ENCODE measurements at places on chromosomes 7 and 10.

DNA sequence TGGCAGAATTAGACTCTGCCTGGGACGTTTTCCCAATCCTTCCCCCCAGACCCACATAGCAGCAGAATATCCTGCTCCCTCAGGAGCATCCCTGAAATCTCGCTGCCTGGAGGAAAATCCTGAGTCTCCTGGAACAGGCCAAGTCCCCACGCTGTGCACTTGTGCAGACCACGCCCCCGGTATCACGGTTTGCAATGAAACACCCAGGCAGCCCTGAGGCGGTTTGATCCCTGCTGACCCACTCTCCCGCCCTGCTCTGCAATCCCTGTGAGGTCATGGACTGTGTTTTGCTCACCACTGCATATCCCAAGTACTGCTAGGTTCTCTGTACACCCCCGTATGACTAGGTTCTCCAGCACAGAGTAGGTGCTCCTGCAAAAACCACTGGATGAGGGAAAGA lies 411.8 kb upstream of the MGMT start:
- DNase-seq: no peak

GRCh38 chr10:20746856-20747255 lies 150.3 kb downstream of the NEBL start:
- no peak for DNase-seq

- DNase-seq: no peak
Observed at GRCh38 chr7:151455690-151456089, 15.7 kb upstream of the CRYGN start.

- DNase-seq: no peak
Observed at GRCh38 chr7:67625257-67625737, 628.7 kb downstream of the TYW1 start.

DNA sequence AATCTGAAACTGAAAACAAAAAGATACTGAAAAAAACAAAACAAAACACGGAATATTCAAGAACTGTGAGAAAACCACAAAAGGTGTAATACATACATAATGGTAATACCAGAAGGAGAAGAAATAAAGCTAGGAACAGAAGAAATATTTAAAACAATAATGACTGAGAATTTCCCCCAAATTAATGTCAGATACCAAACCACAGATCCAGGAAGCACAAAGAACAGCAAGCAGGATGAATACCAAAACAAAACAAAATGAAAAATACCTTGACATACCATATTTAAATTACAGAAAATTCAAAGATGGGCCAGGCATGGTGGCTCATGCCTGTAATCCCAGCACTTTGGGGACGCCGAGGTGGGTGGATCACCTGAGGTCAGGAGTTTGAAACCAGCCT lies 57.7 kb upstream of the PARD3 start:
- no peak for DNase-seq

DNA sequence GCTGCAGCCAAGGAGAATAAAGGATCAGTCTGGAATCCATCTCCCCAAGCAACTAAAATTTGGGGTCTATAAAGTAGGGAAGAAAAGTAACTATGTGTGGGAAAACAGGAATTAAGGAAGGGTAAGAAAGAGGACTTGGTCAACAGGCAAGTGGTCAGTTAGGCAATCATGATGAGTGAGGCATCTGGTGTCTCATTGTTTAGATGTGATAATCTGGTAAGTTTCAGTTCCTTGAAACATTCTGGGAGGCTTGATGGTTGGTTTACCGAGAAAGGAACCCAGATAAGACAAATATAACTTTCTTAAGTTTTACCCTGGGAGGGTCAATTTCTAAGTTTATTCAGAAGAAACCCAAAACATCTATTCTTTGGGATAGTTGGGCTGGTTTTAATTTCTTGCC lies 22.3 kb downstream of the HYAL4 start:
- DNase-seq: no peak

GRCh38 chr7:38950309-38950708 lies 27.4 kb upstream of the POU6F2 start:
- no peak for DNase-seq

DNA sequence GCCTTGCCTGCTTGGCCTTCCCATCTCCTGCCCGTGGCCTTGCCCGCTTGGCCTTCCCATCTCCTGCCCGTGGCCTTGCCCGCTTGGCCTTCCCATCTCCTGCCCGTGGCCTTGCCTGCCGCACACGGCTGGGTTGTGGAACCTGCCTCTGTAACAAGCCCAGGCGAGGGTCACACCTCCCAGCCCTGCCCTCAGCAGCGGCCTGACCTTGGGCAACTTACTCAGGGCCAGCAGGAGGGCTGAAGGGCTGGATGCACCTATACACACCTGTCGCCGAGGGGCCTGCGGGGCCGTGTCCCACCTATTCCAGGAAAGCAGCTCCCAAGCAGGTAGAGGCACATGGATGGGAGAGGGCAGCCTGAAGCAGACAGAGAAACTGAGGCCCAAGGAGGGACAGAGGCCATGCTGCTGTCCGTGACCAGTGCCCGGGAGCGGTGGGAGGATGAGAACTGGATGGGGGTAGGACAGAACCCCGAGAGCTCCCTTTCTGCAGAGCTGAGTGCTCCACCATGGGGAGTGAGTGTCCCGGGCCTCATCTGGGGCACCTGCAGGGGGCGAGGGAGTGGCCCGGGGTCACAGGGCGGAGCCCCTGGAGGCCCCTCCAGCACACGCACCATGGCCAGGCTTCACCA lies 277.6 kb downstream of the ELFN1 start:
- no peak for DNase-seq

DNA sequence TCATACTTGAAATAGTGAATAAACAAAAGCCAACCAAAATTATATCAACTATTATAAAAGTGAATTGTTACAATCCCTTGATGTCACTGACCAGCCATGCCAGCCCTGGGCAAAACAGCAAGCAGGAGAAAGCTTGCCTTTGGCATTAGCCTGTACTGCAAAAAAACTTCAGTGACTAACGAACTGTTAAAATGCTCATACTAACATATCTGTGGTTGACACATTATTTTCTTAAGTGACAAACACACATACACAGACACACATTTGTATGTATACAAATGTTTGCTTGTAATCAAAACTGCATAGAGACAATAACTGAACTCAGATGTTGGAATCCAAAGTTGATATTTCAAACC lies 29.5 kb downstream of the CHCHD3 start:
- no peak for DNase-seq

- DNase-seq: no peak
Observed at GRCh38 chr10:89389254-89389653, 3.2 kb upstream of the IFIT1 start.

DNA sequence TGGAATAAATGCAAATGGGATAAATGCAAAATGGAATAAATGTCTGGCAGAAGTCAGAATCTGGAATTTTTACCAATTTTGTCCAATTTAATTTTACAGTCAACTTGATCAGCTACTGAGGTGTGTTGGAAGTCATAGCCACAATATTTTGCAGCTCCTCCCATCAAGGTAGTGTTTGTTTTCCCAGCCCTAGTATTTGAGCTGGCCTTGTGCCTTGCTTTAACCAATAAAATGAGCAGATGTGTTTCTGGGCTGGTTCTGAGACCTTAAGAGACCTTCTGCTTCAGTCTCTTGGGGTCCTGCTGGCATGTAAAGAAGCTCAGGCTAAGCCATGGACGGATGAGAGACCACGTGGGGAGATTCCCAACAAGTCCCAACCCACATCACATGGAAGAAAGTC lies 42.7 kb upstream of the RSBN1L start:
- no peak for DNase-seq

DNA sequence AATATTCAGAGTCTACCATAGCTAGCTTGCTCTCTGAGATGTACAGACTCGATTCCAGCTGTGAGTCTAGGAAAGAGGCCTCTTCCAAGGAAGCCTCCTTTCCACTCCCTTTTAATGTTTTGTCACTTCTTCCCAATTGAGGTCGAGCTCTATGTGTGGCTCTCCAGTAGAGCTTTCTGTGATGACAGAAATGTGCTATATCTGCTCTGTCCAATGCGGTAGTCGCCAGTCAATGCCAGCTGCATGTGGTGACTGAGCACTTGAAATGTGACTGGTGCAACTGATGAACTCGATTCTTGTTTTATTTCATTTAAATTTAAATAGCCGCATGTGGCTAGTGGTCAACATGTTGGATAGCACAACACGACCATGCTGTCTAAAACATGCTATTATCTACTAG lies 387.0 kb upstream of the NRP1 start:
- no peak for DNase-seq

GRCh38 chr10:125116041-125116649 lies 44.2 kb downstream of the CTBP2 start:
- no peak for DNase-seq

DNA sequence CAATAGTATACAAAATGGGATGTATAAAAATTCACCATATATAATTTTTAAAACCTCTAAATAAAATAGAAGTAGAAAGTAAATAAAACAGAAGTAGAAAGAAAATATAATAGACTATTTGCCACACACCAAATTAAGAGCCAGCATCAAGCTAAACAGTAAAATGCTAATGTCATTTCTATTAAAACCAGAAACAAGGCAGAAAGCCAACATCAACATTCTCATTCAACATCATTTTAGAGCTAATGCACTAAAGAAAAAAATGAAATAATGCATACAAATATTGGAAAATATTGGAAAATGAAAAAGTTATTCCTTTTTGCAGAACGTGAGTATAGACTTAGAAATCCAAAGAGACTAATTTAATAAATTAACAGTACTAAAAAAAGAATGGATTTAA lies 23.4 kb upstream of the RELN start:
- DNase-seq: no peak

DNA sequence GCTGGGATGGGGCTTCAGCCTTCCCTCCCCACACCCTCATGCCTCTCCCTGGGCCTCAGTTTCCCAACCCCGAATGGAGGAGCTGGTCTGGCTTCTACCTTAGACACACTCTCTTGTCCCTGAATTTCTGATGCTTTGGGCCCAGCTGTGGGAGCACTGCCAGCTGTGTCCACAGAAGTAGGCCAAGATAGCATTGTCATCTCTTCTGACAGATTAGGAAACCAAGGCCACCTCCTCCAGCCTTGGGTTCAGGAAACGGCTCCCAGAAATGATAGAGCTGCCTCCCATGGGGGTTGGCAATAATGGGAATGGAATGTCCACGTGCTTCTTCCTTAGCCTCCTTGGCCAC lies 1.3 kb downstream of the PPIF start:
- no peak for DNase-seq

- DNase-seq: no peak
Observed at GRCh38 chr7:92560602-92561001, 29.6 kb downstream of the FAM133B start.

DNA sequence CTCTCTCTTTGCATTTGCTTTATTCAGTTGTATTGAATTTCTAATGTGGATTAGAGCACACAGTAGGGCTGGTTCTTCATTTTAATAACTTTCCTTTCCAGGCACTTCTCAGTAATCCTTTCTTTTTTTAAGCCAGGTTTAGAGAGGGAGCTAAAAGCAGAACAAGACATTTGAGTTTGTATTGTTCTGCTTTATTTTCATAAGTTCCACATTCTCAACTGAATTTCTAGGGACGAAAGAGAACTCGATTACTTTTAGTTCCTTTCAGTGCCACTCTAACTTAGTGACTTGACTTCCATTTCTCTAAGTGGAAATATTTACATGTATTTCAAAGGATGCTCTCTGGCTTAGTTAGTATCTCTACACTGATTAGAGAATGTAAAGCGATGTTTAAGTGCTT lies 145.6 kb downstream of the EXOC4 start:
- no peak for DNase-seq

DNA sequence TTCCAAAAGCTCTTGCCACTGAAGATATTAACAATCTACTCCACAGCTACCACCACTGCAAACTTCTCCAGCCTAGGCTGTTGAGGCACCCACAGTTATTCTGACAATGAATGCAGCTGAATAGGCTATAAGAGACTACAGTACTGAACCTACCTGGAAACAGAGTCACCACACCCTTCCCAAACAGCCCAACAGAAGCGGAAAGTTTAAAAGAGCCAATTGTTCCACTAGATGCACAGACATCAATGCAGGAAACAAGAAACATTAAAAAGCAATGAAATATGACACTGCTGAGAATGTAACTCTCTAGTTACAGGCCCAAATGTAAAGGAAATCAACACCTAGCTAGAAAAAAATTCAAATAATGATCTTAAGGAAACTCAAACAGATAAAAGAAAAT lies 64.5 kb upstream of the PLA2G12B start:
- DNase-seq: no peak

GRCh38 chr7:71645836-71646235 lies 513.9 kb downstream of the GALNT17 start:
- no peak for DNase-seq

- no peak for DNase-seq
Observed at GRCh38 chr10:95864906-95865813, 42.6 kb upstream of the CC2D2B start.

- no peak for DNase-seq
Observed at GRCh38 chr7:102117743-102118142, 168.9 kb upstream of the SH2B2 start.

DNA sequence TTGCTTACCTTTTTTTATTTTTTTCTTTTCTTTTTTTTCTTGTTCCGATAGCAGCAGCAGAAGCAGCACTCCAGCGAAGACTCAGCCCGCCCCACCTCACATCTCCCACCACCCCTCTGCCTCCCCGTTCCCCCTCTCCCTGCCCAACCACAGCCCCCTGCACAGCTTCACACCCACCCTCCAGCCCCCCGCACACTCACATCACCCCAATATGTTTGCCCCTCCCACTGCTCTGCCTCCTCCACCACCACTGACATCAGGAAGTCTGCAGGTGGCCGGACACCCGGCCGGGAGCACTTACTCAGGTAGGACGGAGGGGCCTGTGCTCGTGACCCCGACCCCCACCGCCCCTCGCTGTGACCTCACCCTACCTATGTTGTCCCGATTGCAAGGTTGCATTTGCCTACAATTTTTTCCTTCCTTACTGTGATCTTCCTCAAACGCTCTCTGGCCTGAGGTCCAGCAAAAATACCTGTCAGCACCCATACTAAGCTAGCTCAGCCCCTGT lies 367.2 kb upstream of the GALNT17 start:
- DNase-seq: no peak

DNA sequence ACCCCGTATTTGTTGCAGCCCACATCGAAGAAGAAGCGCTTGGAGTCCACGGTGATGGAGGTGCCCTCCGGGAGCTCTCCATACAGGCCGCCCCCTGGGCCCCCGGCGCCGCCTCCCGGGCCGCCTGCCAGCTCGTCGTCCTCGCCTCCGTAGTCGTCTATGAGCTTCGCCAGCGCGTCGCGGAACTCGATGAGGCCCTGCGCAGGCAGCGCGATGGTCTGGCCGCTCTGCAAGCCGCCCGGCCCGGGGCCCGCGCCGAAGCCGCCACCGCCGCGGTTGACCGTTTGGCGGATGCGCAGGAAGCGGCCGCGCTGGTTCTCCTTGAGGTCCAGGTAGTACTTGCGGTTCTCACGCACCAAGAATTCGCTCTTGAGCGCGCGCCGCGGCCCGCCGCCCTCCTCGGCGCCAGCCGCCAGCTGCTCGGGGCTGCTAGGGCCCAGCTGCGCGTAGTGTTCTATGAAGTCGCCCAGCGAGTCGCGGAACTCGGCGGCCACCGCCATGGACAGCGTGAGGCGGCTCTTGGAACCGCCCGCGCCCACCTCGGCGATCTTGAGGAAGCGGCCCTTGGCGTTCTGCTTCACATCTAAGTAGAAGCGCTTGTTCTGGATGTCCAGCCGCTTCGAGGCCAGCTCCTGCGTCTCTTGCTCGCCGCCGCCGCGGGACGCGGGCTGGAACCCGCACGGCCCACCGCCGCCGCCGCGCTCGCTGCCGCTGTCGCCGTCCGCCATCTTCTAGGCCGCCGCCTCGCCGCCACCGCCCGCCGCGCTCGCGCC lies 523 bp downstream of the PURB start:
- peak; percentile 11 for DNase-seq

Measured in stimulated activated CD8-positive, alpha-beta memory T cell treated with anti-CD3 and anti-CD28 coated beads, Interleukin-4, amount 100 ng/mL, for 1 hour (primary cell).